ENCODE measurements at places on chromosomes 5 and 9.

- DNase-seq = peak; percentile 40
Measured at GRCh38 chr5:138402640-138403039, 36.2 kb upstream of the REEP2 start.

DNA sequence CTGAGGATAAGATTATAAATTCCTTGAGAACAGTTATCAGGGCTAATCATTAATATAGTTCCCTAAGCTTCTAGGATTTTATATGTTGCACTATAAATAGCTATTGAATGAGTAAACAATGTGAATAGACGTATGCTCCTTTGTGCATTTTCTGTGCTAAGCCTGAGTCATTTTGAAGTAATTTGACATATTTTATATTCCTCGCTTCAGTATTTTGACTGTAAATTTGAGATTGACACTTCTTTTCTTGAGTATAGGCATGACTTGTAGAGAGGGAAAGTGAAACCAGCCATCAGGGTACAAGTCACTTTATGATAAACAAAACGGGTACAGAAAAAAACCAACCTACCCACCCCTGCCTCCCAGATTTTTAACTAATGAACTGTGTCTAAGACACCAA, 367.7 kb upstream of the PRR16 start:
- peak; percentile 40 for DNase-seq

DNA sequence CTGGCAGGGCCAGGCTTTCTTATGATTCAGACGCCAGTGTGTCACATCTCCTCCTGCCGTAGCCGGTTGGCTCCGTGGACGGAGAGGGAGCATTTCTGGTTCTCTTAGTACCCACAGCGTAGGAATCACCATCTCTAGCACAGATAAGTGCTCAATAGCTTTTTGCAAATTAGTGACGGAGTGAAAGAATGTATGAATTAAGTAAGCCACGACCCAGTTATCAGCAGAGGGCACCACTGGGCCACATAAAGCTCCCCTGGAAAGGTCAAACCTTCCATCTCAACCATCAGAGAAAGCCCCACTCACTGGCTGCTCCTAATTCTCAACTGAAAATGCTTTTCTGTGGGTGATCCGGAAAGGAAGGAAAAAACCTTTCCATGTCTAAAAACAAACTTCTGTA, 317.0 kb upstream of the ADCY2 start:
- peak; percentile 6 for DNase-seq

DNA sequence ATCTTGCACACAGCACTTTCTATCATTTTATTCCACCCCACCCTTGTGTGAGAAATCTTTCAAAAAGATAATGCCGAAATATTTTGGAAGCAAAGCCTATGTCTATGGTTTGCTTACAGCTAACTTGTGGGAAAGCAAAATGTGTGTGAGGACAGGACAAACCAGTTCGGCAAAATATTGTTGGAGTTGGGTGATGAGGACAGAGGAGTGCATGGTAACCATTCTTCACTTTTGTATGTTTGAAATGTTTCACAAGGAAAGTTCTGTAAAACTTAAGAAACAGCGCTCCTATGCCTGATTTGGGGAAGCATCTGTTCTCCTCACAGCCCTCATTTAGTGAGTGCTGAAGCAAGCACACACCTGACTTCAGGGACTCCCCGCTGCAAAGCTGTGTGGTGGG, 62.0 kb upstream of the RNF130 start:
- DNase-seq = no peak

DNA sequence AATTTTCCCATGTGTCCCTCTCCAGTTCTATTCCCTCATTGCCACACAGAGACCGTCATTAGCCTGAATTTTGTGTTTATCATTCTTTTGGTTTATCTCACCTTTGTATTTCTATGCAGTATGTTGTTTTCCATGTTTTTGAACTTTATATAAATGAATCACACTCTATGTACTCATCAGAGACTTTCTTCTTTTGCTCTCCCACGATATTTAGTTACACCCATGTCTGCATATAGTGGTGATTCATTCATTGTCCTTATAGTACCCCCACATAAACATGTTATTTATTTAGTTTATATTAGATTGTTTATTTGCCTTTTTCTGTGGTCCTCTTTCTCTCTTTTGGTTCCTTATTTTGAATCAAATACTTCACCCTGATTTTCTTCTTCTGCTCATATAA, 199.7 kb downstream of the FSTL4 start:
- DNase-seq = no peak

DNA sequence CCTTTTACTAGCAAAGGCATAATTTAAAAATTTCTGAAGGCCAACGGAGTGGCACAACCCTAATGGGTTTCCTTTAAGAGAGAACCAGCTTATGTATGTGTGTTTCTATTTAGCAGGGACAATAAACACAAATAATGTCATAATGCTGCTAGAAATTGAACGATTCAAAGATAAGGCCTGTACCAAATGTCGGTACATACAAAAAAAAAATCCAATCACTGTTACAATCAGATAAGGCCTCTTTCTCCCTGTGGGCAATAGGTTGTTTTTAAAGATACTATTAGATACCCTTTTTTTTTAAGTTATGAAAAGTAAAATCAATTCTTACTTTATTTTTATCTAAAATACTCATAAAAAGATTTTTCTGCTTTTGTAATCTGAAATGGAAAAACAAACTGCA, 821.0 kb downstream of the PRELID2 start:
- no peak for DNase-seq

DNA sequence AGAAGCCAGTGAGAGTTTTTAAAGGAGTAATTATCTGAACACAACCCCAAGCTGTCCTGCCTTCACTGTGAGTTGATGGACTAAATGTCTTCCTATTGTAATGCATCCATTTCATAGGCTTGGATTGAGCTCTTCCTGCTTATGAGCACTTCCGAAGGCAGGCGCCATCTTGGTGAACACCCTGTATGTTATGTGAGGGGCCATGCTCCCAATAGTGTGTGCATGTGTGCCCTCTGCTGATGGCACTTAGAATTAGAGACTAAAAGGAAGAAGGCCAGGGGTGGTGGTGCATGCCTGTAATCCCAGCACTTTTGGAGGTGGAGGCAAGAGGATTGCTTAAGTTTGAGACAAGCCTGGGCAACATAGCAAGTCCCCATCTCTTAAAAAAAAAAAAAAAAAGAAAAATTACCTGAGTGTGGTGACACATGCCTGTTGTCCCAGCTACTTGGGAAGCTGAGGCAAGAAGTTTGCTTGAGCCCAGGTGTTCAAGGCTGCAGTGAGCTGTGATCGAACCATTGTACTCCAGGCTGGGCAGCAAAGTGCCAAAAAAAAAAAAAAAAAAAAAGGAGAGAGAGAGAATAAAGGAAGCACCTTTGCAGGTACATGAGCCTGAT, 65.0 kb downstream of the C9orf152 start:
- DNase-seq = no peak

GRCh38 chr9:100619665-100620064, 41.8 kb downstream of the CAVIN4 start:
- DNase-seq = no peak

GRCh38 chr5:91384671-91385430, 1.7 kb upstream of the ARRDC3 start:
- peak; percentile 89 for DNase-seq

- DNase-seq = no peak
Measured at GRCh38 chr5:148843510-148844318, 17.3 kb downstream of the ADRB2 start.

DNA sequence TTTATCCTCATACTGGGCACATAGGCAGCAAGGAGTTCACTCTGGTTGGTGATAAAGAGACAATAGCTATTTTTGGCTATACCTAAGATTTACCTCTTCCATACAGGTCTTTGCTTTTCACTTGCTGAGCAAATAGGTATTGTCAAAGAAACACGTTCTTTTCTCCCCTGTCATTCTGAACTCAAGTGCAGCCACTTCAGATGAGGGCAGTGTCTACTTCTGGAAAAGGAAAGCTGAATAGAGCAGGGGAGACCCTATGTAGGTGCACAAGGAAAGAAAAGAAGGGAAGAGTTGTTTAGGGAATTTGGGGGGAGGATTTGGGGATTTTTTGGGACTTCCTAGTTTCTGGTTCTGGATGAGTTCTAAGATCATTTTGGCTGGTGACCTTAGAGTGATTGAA, 109.6 kb downstream of the ATP10B start:
- no peak for DNase-seq

- DNase-seq = no peak
Measured at GRCh38 chr5:68555907-68556681, 340.5 kb downstream of the PIK3R1 start.

DNA sequence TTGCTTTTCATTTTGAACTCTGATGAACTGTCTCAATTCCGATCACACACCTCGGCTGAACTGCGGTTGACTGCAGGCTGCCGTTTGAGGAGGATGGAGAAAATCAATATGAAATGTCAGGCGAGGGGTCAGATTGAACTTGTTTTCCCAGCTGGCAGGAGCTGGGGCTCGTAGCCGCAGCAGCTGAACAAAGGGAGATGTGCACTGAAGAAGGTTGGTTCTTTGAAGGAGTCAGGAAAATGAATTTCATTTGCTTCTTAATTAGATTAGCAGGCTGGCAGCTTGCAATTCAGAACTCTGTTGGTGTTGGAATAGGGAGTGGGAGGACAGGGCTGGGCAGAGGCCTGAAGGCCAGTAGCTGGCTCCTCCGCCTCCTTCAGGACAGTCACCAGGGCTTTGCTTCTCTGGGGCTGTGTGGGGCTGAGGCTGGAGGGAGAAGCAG, 117.4 kb upstream of the GPR151 start:
- DNase-seq = no peak

- DNase-seq = no peak
Measured at GRCh38 chr9:117103438-117104110, 311.3 kb downstream of the ASTN2 start.

DNA sequence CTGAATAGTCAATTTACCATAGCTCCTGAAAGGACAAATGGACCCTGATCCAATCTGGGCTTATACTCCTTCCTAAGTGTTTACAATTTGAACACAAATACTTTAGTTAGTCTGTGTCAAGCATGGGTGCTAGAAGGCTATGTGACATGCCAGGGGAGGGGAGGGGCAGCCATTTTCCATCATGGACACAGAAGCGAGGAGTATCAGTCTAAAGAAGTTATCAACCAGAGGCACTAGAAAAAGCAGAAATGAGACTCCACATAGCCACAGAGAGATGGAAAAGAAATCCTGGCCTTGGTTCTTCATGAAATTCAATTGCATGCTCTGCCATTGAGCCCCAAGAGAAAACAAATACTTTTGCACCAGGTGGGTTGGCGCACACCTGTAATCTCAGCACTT, 61.8 kb downstream of the NR6A1 start:
- DNase-seq = no peak

DNA sequence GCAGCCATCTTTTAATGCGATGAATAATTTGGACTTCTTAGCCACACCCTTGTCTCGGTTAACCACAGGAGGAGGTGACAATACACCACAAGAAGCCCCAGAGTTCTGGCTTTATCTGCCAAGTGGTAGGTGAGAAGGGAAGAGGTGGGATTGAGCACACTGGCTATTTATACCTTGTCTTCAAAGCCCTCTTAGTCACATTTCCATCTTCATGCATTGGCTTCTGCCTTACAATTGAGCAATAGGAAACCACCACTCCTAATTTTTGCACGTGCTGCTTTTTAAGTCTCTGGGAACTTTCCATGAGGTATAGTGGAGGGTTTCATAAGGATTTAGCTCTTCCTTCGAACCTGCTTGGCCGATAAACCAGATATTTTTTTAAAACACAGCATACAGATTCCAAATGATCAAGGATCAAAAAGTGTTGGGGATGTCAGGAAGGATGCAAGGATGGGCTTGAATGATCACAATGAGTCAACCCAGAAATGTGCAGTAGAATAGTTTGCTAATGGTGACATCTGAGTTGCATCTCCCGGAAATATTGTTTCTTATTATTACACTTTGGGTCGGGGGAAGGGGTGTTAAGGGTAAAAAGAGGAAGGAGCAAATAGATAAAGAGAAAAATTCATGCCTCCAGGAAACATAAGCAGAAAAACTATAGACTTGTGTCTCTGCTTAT, 25.5 kb downstream of the PLAC8L1 start:
- no peak for DNase-seq

- no peak for DNase-seq
Measured at GRCh38 chr9:114327749-114328148, 1.9 kb upstream of the ORM2 start.

DNA sequence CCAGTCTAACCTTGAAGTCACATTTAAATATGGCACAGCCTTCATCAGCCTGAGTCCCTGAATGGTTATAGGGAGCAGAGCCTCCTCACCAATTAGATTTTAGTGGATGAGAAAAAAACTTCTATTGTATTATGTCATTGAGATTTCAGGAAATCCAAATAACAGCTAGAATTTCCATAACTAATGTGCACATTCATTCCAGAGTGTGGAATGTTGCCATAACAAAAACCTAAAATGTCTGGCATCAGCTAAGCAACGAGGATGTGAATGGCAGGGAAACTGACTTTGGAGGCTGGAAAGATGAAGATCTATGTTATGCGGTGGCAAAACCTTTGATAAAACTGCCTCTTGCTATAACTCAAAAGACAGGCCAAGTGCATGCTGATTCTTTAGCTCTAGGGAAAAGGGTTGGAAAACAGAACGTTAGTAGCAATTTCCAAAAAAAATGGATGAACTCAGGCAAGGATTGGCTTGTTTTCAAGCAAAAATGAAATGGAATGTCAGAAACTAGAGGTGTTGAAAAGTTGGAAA, 91.3 kb upstream of the NFIB start:
- DNase-seq = no peak

- DNase-seq = no peak
Measured at GRCh38 chr9:2618289-2618688, 3.3 kb upstream of the VLDLR start.

DNA sequence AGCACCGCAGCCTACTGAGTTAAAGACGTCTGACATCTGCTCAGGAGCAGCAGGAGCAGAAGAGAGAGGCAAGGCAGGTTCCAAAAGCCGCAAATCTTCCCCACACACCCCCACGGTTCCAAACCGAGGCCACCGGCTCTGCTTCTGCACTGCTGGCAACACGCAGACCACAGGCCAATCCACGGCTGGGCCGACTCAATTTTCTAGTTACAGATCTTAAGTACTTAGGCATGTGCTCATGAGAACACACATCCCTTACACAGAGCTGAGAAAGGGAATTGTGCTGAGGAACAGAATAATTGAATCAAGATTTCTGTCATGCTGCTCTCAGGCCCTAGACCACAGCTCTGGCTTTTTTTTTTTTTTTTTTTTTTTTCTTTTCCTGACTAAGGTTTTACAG, 32.6 kb downstream of the PAX5 start:
- no peak for DNase-seq

DNA sequence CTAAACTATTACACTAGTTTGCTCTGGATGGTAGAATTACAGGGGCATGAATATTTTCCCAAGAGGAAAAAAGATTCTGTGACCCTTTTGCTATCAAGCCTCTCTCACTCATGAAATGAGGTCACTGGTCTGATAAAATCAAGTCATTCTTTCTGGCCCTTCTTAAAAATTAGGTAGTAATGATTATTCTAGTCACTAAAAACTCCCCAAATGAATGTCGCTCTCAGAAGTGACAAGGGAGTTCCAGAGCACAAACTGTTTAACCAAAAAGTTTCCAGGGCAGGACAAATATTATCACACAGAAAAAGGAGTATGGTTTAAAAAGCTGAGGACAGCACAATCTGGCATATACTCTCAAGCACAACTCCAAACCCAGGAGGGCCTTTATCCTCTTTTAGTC, 12.5 kb downstream of the ERMP1 start:
- no peak for DNase-seq

- no peak for DNase-seq
Measured at GRCh38 chr5:38330207-38330606, 71.8 kb downstream of the EGFLAM start.

All from suppressor macrophage treated with lipopolysaccharide for 4 hours (primary cell).